ENCODE measurements at places on chromosomes 2 and 18.

DNA sequence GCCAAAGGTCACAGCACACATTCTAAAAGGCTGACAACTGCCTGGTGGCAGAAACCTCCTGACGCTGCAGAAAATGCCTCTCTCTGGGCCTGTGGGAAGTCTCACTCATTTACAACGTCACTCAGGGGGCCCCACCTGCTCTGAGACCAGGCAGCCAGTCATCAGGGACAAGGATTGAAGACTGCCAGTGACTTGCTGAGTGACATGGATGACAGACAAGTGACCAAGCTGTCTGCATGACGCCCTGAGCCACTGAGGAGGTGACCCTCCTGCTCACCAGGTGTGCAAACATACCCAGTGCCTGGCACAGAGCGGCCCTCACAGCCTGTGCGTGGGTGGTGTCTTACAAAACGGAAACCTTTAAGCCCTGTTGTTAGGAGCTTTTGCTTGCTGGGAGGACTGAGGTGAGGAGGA is 392.4 kb downstream of the TNS1 start:
- DNase-seq: peak; percentile 57

GRCh38 chr2:39732482-39732881 is 46.6 kb downstream of the THUMPD2 start:
- DNase-seq: no peak

DNA sequence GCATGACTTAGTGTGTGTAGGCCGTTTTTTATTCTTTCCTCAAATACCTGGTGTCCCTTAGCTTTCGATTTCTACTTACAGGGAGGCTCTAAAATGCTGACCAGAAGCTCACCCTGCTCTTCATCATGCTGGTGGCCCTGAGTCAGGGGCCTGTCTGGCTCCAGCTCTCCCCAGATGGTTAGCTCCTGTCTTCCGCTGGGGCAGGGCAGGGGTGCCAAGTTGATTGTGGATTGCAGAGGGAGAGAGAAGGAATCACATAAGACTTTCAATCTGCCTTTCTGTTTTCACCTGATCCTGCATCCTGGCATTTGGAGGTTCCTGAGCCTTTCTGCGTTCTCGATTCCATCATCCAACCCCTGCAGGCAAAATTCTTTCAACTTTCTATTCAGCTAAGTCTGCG is 4.2 kb downstream of the CIB4 start:
- DNase-seq: no peak

- DNase-seq: peak; percentile 70
Measured at GRCh38 chr2:218569038-218569431, 396 bp downstream of the CNOT9 start.

DNA sequence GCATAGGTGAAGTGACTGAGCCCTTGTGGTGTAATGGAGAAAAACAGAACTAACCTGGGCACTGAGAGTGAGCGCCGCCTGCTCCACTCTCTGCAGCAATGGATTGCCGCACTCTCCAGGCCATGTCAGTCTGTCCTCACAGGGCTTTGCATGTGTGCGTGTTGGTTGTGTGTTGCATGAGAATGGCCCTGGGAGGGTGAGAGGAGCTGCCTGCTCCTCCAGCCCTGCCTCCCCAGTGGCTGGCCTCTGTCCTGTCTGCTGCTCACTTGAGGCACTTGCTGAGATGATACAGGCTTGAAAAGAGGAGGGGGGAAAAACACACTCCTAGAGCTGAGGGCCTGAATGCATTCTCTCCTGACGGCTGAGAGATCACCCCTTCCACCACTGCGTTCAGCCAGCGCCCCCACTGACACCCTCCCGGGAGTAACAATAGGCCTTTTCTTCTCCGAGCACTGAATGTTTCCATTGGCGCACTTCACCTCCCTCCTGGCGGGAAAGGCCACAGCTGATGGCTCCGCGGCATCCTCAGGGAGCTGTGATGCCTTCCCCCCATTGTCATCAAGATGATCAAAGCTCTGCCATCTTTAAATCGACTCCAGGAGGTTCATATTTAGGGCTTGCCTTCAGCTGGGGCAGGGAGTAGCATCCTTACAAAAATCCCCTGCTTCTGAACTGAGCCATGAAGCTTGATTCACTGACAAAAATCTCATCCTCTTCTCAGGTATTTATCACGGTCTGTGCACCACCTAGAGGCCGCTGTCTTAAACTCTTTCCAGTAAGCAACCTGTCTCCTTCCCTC is 49.9 kb upstream of the DAPL1 start:
- no peak for DNase-seq

DNA sequence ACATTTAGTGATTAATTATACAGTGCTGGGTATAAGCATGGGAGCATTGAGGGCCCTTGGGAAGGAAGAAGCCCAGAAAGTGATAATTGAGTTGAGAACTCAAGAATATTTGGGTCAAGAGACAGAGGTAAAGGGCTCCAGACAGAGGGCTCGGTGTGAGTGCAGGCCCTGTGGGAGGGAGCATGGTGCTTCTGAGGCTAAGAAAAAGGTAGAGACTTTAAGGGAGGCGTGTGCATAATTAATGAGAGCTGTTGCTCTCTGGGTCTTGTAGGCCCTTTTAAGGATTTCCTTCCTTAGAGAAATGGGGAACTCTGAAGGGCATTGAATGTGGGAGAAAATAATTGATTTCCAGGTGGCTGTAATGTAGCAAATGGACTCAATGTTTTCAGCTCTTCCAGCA is 735.0 kb upstream of the POU3F3 start:
- no peak for DNase-seq

- no peak for DNase-seq
Measured at GRCh38 chr2:207180741-207181140, 15.0 kb upstream of the KLF7 start.

GRCh38 chr2:239609607-239610310 is 208.9 kb upstream of the HDAC4 start:
- DNase-seq: no peak

DNA sequence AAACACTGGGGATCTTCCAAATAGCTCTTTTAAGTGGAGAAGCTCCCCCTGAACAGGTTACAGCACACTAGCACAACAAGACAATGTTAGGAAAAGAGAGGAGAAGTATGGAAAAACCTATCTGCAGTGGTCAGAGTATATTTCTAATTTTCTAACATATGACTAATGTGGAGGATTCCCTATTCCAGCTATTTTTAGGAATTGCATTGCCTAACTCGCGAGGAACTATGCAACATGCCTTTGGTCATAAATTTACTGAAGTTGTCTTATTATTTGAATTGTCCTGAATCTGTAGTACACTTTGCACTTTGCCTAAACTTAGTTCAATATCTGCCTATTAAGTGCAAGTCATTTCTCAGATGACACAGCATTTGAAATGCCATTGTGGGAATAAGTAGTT is 381.4 kb downstream of the CCDC85A start:
- DNase-seq: no peak

- DNase-seq: no peak
Measured at GRCh38 chr2:84643991-84644390, 127.7 kb downstream of the DNAH6 start.

DNA sequence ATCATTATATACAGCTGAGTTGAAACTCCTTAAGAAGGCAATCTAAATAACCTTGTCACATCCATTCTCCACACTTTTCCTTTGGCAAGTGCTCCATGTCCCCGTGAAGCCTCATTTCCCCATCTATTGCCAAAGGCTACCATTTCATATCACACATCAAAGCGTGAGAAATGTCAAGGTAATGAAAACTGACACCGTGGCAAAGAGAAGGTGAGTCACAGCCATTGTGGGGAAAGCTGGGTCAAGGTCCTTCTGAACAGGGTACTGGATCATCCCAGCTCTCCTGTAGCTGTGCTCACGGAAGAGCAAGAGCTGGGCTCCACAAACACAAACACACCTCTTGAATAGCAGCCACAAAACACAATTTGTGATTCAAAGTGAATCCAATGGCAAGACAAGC is 58.2 kb upstream of the REG3G start:
- DNase-seq: no peak

DNA sequence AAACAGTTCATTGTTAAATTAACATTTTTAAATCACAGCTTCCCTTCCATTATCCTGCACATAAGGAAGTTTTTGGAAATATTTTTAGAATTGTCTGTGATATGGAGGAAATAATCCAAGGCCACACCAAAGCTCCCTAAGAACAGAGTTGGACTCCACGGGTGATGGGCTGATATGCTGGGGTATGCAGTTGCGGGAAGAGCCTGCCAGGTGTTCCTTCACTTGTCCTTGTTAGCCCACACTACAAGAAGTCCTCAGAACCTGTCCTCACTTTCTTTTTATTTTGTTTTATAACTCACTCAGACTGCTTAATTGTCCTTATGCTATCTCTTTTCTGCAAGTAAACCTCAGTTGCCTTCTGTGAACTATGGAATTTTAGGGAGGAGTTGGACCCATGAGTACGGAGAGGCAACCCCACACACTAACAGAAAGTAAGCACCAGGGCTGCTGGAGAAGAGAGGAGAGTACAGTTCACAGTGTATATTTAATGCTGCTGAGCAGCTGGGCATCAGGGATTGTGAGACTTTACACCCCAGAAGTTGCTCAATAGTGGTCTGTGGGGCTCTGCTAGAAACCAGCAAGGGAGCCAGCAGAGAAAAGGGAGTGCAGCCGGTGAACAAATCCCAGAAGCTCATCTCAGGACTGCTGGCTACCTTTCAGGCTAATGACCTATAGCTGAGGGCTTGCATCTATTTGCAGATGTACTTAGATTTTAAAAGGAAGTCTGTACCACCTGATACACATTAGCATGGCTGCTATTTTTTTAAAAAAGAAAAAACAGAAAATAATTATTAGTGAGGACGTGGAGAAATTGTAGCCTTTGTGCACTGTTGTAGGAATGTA is 280.1 kb upstream of the STON1 start:
- DNase-seq: no peak

DNA sequence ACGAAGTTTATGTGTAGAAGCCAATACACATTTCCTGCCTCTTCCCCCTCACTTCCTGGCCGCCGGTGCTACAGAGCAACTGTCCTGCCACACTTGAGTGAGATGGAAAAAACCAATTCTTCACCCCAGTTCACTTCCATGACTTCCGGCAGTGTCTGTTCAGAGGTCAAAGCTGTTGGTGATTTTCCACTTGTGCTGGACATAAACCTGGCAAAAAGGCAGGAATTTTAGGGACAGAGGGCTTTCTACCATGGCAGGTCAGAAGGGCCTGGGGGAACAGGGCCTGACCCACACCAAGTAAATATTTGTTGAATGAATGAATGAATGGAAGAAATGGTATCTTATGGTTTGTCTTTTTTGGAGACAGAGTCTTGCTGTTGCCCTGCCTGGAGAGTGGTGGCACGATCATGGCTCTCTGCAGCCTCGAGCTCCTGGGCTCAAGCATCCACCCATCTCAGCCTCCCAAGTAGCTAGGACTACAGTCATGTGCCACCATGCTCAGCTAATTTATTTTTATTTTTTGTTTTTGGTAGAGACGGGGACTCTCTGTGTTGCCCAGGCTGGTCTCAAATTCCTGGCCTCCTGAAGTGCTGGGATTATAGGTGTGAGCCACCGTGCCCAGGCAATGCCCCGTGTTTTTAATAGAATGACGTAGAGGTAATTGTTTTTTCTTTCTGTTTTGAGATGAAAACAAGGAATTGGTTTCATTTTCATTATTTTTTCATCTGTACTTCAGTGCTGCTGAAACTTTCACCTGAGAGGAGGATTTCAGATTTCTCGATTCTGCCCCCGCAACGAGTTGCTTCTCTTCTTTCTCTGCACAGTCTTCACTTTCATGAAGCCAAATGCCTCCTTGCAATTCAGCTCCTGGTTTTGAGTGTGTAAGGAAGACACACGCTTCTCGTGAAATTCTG is 48.0 kb upstream of the LPIN2 start:
- peak; percentile 45 for DNase-seq

DNA sequence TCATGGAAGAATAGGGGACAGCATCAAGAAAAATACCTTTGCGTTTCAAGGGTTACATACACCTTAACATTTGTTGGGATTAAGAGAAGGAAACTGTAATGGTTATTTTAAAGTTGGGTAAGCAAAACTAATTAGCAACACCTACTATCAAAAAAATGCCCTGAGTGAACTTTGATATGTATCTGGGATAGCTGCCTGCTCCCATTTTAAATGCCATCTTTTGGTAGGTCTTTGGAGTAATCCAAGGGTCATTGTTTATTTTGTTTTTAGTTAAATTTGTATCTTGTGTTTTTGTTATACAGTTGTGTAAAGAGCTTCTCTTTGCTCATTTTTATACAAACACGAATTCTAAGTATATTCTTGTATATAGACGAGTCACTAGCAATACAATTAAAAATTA is 9.9 kb downstream of the PTPN4 start:
- DNase-seq: no peak

DNA sequence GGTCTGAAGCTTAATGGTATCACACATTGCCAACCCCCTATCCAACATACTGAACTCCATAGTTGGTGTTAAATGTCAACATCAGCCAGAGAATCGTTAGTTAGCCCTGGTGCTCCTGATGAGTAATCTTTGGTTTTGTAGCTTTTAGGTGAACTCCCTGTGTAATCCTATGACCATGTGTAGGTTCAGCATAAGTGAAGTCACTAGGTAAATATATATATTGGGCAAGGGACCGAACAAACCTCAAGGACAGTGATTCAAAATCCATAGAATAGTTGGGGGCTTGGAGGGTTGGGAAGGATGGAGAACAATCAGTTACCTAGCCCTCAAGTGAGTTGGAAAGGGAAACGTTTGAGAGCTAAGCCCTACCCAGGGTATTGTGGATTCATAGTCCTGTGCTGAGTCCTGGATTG is 16.0 kb upstream of the AP1S3 start:
- DNase-seq: no peak

DNA sequence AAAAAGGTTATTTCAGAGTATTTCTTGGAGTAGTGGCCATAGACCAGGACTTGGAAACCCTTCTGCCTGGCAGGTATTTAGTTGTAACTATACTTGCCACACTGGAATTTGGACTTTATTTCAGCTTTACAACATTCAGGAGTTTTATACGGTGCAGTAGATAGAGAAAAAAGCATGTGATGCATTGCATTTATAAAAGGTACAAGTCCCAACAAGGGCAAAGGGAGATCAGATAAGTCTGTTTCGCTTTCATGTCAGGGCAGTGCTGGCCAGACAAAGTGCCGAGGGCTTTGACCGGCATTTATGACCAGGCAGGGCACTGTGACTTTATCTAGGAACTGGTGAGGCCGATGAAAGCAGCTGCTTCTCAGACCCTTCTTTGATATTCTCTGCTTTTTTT is 145.4 kb downstream of the RTN4 start:
- no peak for DNase-seq

DNA sequence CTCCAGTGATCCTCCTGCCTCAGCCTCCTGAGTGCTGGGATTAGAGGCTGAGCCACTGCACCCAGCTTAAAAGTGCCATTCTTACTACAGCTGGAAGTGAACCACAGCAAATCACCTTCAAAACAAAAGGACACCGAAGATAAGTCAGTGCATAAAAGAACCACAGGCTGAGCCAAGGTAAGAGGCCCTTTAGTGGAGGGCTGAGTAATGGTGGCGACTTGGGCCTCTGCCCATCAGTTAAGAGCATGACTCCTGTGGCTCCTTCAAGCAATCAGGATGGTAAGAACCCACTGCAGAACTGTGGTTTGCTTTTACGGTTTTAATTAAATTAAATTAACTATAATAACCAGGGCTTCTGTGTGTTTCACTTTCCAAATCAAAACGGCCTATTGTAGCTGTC is 75.1 kb downstream of the CTAGE1 start:
- DNase-seq: no peak
